Stimulated activated CD8-positive, alpha-beta memory T cell treated with anti-CD3 and anti-CD28 coated beads, Interleukin-4, amount 100 ng/mL, for 4 hours (primary cell): ENCODE measurements at places on chromosomes 1 and 21.

DNA sequence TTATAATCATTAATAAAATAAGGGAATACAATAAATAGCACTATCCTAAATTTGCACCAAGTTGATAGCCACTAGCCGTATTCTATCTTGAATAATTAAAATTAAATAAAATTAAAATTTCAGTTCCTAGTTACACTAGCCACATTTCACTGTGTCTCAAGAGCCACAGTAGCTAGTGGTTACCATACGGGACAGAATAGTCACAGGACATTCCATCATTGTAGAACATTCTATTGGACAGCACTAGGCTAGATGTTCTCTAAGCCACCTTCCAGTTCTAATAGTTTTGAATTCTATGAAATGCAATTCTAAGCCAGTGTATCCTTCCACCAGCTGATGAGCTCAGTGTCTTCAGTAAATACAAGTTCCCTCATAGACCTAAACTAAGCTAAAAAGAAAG, 71.1 kb upstream of the GOLT1A start:
- no peak for DNase-seq

DNA sequence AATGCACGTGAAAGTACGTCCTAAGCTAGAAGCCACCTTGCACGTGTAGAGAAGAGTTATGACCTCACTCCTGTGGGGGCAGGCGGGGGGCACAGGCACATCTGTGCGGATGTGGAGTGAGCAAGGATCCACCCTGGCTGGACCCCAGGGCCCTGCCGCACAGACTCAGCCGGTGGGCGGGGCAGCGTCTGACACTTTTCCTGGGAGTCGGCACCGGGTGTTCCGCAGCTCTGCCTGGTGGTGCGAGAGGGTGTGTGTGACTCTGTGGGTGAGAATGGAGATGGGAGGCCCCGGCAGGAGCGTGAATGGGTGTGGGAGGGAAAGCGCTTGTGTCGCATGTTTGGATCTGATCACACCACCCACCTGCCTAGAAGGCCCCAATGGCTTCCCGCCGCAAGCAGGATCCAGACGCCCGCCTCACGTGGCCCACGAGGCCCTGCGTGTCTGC, 29.5 kb downstream of the RAP1GAP start:
- DNase-seq: no peak

- no peak for DNase-seq
Measured at GRCh38 chr1:166511761-166512160, 327.5 kb upstream of the POGK start.

DNA sequence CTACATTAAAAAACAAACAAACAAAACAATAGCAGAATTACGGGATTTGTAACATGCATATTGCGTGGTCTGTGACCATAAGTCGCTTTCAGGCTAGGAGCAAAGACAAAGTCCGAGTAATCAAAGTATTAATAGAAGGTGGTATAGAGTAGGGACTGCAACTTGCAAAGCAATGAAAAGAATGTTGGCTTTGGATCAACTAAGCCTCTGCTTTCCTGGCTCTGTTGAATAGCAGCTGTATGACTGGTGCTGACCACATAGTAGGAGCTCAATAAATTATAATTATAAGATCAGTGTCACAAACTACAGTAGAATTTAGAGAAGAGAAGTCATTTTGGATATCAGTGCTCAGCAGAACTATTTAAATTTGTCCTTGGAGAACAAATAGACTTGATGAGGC, 586.4 kb downstream of the DPYD start:
- DNase-seq: no peak

- DNase-seq: no peak
Measured at GRCh38 chr1:232610192-232610901, 19.6 kb downstream of the SIPA1L2 start.

DNA sequence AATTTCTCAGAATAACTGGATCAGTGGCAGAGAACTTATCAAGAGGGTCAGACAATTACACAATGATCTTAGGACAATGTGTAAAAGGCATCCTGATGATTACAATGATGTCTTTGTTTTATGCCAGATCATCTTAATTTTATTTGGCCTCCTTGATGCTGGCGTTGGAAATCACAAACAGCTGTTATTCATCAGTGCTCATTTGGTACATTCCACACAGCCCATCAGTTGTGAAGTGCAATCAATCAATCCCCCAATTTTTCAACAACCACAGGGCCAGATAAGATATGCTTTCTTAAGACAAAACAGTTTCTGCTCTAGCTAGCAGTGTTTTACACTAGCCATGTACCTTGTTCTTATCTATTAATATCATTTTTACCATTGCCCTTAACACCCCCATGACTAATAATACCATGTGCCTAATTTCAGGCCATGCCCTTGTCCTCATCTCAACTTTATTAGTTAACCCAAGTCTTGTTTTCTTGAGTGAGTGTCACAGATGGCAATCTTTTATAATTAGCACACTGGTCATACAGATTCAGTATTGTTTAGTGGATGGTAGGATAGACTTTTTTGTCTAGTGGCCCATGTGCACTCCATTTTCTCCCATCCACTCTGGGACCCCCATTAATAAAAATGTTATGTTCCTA, 40.8 kb upstream of the COL24A1 start:
- DNase-seq: no peak

DNA sequence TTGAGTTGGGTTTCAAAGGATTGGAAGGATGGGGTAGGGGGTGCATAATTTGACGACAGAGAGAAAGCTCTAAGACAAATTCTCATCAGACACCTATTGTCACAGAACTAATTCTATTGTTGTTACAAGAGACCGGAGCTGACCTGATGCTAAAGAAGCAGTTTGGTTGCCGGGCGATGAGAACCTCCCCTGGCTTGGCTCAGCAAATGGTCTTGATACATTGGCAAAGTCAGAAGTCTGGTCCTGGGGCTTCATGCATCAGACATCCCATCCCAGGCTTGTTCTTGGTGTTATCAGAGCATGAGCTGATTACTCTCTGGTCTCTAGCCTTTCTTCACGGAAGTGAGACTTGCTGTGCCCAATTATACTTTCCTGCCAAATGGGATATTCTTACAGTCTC, 15.4 kb downstream of the TRIM67 start:
- DNase-seq: no peak

- DNase-seq: peak; percentile 15
Measured at GRCh38 chr1:231866392-231867331, 240.1 kb downstream of the DISC1 start.

DNA sequence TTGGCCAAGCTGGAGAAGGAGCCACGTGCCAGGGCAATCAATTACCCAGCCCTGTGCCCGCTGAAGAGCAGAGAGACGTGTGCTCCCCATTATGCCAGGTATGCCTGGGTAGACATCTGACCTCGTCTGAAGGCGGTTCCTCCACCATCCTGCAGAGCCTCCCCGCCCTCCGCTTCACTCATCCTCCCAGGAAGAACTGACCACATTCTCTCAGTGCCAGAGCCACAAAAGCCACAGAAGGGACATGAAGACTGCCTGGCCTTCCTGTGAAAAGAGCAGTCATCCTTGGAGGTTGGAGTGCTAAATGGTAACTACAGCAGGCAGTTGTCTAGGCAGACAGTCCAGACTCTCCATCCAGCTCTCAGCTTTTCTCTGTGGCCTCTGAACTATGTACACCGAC, 12.0 kb downstream of the SYT2 start:
- DNase-seq: no peak

GRCh38 chr1:97936976-97937375, 16.1 kb upstream of the DPYD start:
- no peak for DNase-seq

DNA sequence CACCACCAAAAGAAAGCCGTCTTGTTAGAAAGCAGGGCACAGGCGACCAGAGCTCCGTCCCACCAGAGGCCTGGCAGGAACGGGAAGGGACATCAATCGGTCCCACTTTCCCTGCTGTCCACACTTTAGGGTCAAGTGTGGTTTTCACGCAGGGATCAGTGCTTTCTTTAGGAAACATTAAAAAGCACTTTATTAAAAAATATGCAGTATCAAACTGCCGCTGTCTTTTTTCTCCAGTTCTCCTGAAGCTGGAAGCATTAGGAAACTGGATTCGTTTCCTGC, 437 bp downstream of the IFNLR1 start:
- DNase-seq: no peak

DNA sequence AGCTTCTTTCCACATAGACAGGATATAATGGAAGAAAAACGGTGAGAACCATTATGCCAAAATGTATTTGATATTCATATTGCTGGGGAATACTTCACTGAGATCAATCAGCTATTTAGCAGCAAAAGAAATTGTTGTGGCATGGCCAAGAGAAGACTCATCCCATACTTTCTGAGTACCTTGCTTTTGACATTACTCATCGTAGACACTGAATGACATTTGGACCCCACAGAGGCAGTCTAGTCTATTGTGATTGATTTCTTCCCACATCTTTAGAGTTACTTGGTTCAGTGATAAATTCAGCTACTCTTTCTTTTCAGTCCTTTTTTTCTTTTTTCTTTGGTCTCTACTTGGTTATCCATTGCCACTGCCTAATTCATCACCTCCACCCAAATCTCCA, 22.1 kb downstream of the ATP1B1 start:
- DNase-seq: no peak

DNA sequence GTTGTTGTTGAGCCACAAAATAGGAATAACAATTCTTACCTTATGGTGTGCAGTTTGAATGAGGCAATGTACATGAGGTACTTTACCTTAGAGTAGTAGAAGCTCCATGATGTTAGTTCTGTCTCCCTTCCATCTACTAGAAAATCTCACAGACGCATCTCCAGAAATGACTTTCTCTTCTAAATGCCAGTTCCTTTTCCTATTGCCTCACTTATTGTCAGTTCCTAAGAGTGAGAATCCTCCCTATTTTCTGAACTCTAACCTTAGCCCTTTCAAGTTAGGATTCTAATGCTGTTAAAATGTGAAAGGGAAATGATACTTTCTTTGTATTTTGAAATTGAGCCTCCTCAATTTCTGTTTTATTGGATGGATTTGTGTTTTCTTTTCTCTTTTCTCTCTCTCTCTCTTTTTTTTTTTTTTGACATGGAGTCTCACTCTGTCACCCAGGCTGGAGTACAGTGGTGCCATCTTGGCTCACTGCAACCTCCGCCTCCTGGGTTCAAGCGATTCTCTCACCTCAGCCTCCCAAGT, 18.6 kb upstream of the MAPKAPK2 start:
- no peak for DNase-seq

GRCh38 chr1:203628201-203629015, 1.8 kb downstream of the ATP2B4 start:
- no peak for DNase-seq

- DNase-seq: no peak
Measured at GRCh38 chr21:44818640-44819011, 764 bp upstream of the SUMO3 start.

GRCh38 chr1:161177936-161178244, 583 bp upstream of the B4GALT3 start:
- DNase-seq: no peak

DNA sequence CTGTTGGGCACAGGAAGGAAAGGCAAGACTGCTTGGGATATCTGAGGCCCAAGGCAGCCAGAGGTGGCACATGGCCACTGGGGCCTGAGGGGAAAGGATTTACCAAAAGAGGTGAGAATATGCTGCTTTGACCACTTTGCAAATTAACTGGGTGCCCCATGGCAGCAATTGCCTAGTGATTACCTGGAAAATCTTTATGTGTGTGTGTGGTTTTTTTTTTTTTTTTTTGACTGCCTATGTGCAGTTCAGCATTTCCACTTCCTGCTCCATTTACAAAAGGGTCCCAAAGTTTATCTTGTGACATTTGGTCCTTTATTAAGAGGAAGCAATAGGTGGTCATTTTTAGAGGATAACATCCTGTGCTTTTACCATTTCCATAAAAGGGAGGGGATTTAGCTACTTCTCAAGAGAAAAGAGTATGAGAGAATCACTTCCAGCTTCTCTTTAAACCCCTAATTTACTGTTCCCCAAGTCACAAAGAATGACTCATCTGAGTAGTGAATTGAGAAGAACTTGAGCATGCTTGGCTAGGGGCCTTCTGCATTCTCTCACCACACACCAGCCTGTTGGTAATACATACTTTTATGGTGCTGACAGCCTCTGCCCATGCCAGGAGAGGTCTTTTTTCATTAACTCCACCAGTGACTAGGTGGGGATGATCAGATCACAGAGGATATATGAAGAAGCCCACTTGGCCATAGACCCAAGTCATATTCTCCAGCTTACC, 52.1 kb downstream of the SYDE2 start:
- DNase-seq: no peak

GRCh38 chr1:64537942-64538341, 68.0 kb downstream of the CACHD1 start:
- no peak for DNase-seq

- DNase-seq: no peak
Measured at GRCh38 chr1:169484683-169485430, 887 bp downstream of the SLC19A2 start.

GRCh38 chr1:157390651-157391050, 161.7 kb downstream of the FCRL5 start:
- no peak for DNase-seq

DNA sequence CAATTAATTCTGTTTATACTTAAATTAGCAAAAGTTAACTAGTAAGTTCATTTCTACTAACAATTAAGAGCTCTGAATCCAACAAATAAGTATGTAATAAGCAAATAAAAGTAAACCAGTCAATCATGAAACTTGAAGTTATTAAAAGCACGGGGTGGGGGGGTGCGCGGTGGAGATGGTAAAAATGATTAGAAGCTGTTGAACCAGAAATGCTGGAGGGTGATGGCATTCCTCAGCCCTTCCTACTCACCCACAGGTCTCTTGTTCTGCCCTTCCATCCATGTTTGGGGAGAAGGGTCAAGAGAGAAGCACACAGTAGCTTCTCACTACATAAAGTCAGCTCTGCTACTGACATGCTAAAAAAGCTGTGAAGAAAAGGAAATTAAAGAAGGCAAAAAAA, 63.5 kb downstream of the AKT3 start:
- DNase-seq: no peak

GRCh38 chr1:234943836-234944402, 184.7 kb downstream of the TOMM20 start:
- no peak for DNase-seq

GRCh38 chr21:43262427-43262826, 93.6 kb downstream of the CRYAA start:
- DNase-seq: no peak

- DNase-seq: no peak
Measured at GRCh38 chr1:51997974-51998382, 7.5 kb upstream of the RAB3B start.

GRCh38 chr1:109133815-109134214, 19.9 kb downstream of the ELAPOR1 start:
- DNase-seq: no peak

- no peak for DNase-seq
Measured at GRCh38 chr1:183065168-183065706, 42.0 kb downstream of the LAMC1 start.

DNA sequence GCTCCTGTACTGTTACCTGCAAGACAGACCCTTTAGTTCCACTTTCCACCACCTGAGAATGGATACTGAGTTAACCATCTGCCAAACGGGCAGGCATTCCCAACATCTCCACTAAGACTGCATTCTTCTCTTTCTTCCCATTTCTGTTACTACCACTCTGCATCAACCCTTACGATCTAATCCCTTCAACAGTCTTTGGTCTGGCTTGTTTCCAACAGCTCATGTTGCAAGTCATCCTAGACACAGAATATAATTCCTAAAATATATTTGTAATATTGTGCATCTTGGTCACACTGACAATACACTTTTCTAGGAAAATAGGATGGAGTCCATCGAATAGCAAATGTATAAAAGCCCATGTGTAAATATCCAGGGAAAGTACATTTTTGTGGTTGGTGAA, 166.7 kb downstream of the SIPA1L2 start:
- DNase-seq: no peak
